HFFc6 (cell line): ENCODE measurements at places on chromosomes 6 and 20. TPM values are rescaled to one million over a fixed set of nuclear protein-coding genes. Genes with fewer than 3 reads are reported as not detected.

DNA sequence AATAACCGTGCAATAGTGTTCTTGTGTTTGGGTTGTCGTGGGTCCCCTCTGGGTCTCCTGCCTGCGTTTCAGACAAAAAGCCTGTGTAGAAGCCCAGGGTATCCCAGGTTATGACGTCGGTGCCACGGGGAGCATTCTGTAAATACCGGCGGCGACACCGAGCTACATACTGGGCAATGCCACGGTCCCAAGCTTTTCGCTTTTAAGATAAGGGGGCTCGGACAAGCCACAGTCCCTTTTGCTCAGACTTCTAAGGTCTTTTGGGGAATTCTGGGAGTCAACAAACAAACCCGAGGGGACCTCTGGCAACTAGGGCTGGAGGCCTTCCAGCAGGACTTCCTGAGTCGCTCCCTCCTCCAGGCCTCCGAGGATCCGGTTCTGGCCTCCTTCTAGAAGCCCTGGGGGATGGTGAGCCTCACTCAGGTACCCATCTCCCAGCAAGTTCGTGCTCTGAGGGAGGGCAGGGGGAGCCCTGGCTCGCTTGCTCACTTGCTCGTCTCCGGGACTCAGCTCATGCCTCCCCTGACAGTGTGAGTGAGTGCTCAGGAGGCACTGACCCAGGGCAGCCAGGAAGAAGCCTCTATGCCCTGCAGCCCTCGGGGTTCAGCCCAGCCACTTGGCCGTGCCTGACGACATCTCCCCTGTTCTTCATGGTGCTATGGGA, 62.4 kb upstream of the MRPS10 start:
- no peak for DNase-seq
- H3K36me3 ChIP-seq: no peaks in the 10 kb centered on the region; the same call in 1 of the 2 replicates
- peaks cover 37% of the 10 kb centered on the region for H3K4me1 ChIP-seq
- peak overlapping the region; percentile 12 for H3K27ac ChIP-seq
- H3K4me3 ChIP-seq: no peak overlapping the region

The FBXL4 gene
- total RNA-seq: 10.1 to 13.0 TPM (median 12.2 TPM) in 3 replicates

DNA sequence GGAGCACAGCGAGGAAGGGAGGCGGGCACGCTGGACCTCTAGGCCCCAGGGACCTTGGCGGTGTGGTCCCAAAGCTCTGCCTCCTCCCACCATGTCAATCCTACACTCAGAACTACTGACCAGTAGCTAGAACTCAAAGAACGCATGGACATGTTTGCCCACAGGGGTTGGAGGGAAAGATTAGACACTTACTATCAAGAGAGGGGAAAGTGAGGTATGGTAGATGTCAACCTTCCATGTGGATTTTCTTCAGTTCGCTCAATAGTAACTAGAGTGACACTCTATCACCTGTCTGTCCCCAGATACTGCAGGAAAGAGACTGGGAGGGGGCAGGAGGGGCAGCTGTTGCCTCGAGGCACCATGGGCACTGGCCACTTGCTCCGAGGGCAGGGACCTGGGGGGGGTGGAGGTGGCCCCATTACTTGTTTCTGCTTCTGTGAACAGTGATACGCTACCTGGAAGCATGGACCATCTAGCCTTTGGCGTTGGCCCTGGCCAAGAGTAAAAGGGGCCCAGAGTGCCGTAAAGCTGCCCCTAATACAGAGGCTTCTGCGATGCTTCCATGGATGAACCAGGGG, 912 bp upstream of the DIDO1 start:
- H3K4me3 ChIP-seq: peak overlapping the region; percentile 91
- H3K27me3 ChIP-seq: no peaks in the 10 kb centered on the region; the same call in 1 of the 2 replicates
- no peaks in the 10 kb centered on the region; the same call in 1 of the 2 replicates for H3K36me3 ChIP-seq
- peak overlapping the region; percentile 78 for H3K27ac ChIP-seq
- H3K4me1 ChIP-seq: peaks cover 74% of the 10 kb centered on the region
- DNase-seq: no peak

The AKIRIN2 gene
- total RNA-seq: 53.5 and 56.9 TPM in 2 replicates

The COL9A3 gene
- total RNA-seq: 0.09 TPM in 1 of 3 replicates, not detected in the others

GRCh38 chr6:83597511-83597910, 85.2 kb downstream of the PRSS35 start:
- no peak for DNase-seq
- no peaks in the 10 kb centered on the region for H3K36me3 ChIP-seq
- peaks cover 18% of the 10 kb centered on the region for H3K4me1 ChIP-seq
- no peaks in the 10 kb centered on the region for H3K27me3 ChIP-seq
- H3K27ac ChIP-seq: no peak overlapping the region

DNA sequence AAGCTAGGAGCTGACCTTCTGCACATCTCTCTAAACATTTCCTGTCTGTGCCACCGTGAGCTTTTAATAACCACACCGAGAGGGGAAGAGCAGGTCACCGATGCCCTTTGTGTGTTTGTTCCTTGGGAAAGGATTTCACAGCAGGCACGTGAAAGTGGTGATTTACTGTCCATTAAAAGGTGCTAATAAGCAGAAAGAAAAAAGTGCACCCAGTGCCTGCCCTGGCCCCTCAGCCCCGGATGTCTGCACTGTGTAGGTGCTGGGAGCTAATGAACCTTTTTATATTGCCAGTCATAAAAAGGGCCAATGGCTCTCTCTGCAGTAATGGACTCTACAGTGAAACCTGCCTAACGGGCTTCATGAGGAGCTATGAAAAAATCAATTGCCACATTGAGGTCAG, 312.6 kb downstream of the C6orf118 start:
- H3K4me1 ChIP-seq: no peaks in the 10 kb centered on the region
- H3K27ac ChIP-seq: no peak overlapping the region
- DNase-seq: no peak
- H3K36me3 ChIP-seq: peaks cover 8% of the 10 kb centered on the region; the same call in 1 of the 2 replicates
- H3K27me3 ChIP-seq: no peaks in the 10 kb centered on the region; the same call in 1 of the 2 replicates
- no peak overlapping the region for H3K4me3 ChIP-seq

GRCh38 chr6:29649701-29650673, 6.9 kb upstream of the MOG start:
- H3K27me3 ChIP-seq: peaks cover 6% of the 10 kb centered on the region
- peak overlapping the region; percentile 94 for H3K4me3 ChIP-seq
- H3K4me1 ChIP-seq: peaks cover 5% of the 10 kb centered on the region; the same call in 1 of the 2 replicates
- no peaks in the 10 kb centered on the region for H3K36me3 ChIP-seq

GRCh38 chr6:16840291-16840690, 79.0 kb upstream of the ATXN1 start:
- no peaks in the 10 kb centered on the region for H3K27me3 ChIP-seq
- H3K27ac ChIP-seq: peak overlapping the region; percentile 29; the same call in 1 of the 2 replicates
- H3K4me3 ChIP-seq: no peak overlapping the region
- DNase-seq: no peak
- no peaks in the 10 kb centered on the region for H3K36me3 ChIP-seq
- H3K4me1 ChIP-seq: peaks cover 41% of the 10 kb centered on the region

GRCh38 chr6:122323361-122323760, 76.1 kb upstream of the HSF2 start:
- no peaks in the 10 kb centered on the region; the same call in 1 of the 2 replicates for H3K27me3 ChIP-seq
- H3K4me1 ChIP-seq: peaks cover 11% of the 10 kb centered on the region; the same call in 1 of the 2 replicates
- H3K4me3 ChIP-seq: peak overlapping the region; percentile 86
- H3K36me3 ChIP-seq: no peaks in the 10 kb centered on the region

GRCh38 chr20:34074101-34074760, 37.8 kb downstream of the EIF2S2 start:
- no peak overlapping the region; the same call in 1 of the 2 replicates for H3K27ac ChIP-seq
- peaks cover 19% of the 10 kb centered on the region for H3K4me1 ChIP-seq
- 0 out of 2 replicates have a peak, but pooled peaks cover 5% of the 10 kb centered on the region for H3K36me3 ChIP-seq
- H3K27me3 ChIP-seq: peaks cover 5% of the 10 kb centered on the region; the same call in 1 of the 2 replicates
- H3K4me3 ChIP-seq: no peak overlapping the region

- H3K4me1 ChIP-seq: no peaks in the 10 kb centered on the region
- H3K27me3 ChIP-seq: peaks cover 33% of the 10 kb centered on the region
- H3K4me3 ChIP-seq: peak overlapping the region; percentile 78
- no peak for DNase-seq
- H3K27ac ChIP-seq: no peak overlapping the region
These were observed 546 bp upstream of the KLHL32 start for GRCh38 chr6:96923871-96924493.

The TAGAP gene
- total RNA-seq: not detected in 3 replicates

DNA sequence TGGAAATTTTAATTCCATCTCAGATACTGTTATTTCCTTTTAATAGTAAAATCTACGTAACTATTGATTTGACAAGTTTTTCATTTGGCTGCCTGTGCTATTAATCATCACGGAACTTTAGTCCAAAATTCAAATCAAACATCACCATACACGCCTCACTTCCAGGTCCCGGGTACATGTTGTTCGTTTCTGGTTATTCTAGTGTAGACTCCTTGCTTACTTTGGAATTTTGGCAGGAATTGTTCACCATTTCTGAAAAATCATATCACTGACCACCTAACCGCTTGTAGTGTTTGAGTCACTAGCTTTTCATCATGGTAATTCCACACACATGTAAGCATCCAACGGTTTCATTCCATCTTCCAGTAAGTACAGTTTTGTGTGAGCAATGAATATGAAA, 98.0 kb upstream of the NHSL1 start:
- no peak for DNase-seq
- H3K36me3 ChIP-seq: no peaks in the 10 kb centered on the region; the same call in 1 of the 2 replicates
- H3K4me3 ChIP-seq: no peak overlapping the region
- no peak overlapping the region for H3K27ac ChIP-seq
- peaks cover 42% of the 10 kb centered on the region for H3K4me1 ChIP-seq

DNA sequence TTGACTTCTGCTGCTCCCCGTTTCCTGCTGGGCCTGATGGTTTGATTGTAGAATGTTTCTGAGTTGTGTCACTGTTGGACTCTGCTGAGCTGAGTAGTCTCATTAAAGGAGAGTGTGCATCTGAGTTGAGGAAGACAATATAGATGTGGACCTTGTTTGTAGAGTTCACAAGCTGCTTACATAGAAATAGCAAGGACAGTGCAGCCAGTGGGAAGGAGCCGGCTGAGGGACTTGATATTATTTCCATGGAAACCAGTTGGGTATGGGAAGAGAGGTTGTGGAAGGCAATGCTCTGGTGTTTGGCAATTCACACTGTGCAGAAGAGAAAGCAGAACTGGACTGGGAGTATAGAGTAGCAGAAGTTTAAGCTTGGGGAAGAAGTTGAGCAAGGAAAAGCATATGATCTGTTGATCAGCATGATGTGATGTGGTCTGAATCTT, 14.8 kb downstream of the IGF2R start:
- H3K27ac ChIP-seq: peak overlapping the region; percentile 96
- H3K4me3 ChIP-seq: peak overlapping the region; percentile 80
- H3K27me3 ChIP-seq: peaks cover 3% of the 10 kb centered on the region; the same call in 1 of the 2 replicates
- peaks cover 5% of the 10 kb centered on the region for H3K36me3 ChIP-seq
- peak; percentile 68 for DNase-seq
- H3K4me1 ChIP-seq: peaks cover 85% of the 10 kb centered on the region

DNA sequence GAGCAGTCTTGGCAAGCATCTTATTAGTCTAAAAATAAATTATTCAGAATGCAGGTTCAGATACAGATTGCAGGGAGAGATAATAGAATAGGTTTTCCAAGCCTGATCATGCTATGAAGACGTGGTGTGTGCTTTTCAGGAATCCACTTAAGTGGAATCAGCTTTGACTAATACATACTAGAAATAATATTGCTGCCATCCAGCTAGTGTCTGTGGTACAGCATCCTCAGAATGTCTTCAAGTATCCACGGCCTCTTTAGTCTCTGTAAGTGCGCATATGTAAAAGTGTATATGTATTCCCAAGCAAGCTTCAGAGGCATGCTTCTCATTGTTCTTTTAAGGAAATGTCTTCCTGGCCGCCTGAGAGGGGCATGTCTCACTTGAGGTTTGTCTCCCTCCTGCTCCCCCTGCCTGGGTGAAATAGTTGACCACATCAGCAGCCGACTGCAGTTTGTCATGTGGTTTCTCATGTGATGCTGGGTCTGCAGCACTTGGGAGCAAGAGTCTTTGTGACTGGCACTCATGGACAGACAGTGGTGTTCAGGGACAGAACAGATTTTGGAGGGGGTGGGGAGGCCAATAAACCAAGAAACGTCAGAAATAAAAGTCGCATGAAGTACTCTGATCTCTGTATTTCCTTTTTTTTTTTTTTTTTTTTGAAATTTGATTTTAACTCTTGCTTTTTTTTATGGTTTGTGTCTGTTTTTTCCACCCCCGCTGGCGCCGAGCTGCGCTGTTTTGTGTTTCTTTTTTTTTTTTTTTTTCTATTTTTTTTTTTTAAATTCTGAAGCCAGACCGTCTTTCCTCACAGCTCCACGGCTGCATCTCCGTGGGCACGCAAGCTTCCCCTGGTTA, 150.8 kb downstream of the PRL start:
- peaks cover 38% of the 10 kb centered on the region for H3K4me1 ChIP-seq
- peak; percentile 61 for DNase-seq
- H3K4me3 ChIP-seq: peak overlapping the region; percentile 87
- no peaks in the 10 kb centered on the region for H3K36me3 ChIP-seq

- peak; percentile 19 for DNase-seq
- no peak overlapping the region for H3K27ac ChIP-seq
- H3K4me3 ChIP-seq: no peak overlapping the region
- H3K27me3 ChIP-seq: no peaks in the 10 kb centered on the region
These were observed 46.4 kb upstream of the FERMT1 start for GRCh38 chr20:6169251-6169650.

DNA sequence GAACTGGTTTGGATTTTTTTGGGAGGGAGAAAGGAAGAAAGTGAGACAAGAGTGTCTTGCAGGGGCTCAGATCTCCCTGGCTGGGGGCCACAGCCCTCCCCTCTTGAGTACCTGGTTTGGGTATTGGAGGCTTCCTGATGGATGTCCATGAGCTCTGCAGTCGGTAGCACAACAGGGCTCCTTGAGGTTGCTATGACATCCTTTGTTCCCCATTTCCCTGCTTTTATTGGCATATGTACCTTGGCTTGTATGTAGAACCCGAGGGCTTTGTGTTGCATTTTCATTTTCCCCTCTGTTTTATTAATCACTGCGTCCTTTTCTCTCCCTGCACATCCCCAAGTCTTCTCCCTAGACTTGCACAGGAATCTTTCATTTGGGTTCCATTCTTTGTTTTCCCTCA, 355.5 kb upstream of the TSHZ2 start:
- no peak overlapping the region for H3K27ac ChIP-seq
- no peaks in the 10 kb centered on the region for H3K36me3 ChIP-seq
- DNase-seq: no peak

DNA sequence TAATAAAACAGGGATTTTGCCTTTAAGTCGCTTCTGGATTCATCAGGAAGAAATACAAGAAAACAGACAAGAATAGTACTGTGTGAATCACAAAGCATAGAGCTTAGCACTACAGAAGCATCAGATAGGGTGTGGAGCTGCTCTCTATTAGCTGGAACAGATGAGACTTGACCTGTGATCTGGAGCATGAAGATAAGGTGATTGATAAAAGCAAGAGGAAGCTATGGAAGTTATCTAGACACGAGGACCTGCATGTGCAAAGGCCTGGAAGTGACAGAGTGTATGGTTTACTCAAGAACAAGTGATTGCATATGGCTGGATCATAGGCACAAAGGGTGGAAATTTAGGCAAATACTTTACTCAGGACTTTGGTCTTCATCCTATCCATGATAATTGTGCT, 112.9 kb upstream of the MLIP start:
- DNase-seq: no peak
- H3K4me1 ChIP-seq: peaks cover 41% of the 10 kb centered on the region
- peak overlapping the region; percentile 3; the same call in 1 of the 2 replicates for H3K27ac ChIP-seq
- H3K4me3 ChIP-seq: peak overlapping the region; percentile 16; the same call in 1 of the 2 replicates
- no peaks in the 10 kb centered on the region for H3K36me3 ChIP-seq
- 0 out of 2 replicates have a peak, but pooled peaks cover 1% of the 10 kb centered on the region for H3K27me3 ChIP-seq
